ENCODE measurements at places on chromosomes 13 and 19.
A peak's percentile ranks its signal among the peaks of the same experiment; 100 is the strongest.

GRCh38 chr19:39518975-39519374 is 4.0 kb downstream of the SELENOV start:
- no peak for DNase-seq

GRCh38 chr19:46860846-46861690 is at the start of gene ARHGAP35:
TSS of gene ARHGAP35 (plus strand) at chr19:46860997. CDS start at chr19:46918676, 57,679 bp downstream.
- peak; percentile 92 for DNase-seq

GRCh38 chr13:103598671-103599070 is 532.5 kb upstream of the SLC10A2 start:
- no peak for DNase-seq

DNA sequence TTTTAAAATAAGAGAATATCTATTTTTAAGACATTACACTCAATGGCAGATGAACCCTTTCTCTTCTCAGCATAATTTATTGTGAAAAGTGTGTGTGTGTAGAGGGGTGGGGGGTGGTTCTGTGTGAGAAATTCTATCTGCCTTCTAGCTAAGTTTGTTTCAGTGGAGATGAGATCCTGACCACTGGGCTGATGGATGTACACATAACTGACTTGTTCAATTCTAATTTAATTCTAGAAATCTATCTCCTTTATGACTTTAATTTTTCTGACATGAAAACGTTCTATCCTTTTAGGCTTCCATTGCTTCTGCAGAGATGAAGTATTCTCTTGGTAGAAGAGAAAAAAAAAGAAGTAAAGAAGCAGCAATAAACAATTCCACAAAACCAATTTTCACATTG is 891.6 kb downstream of the PCDH9 start:
- no peak for DNase-seq

DNA sequence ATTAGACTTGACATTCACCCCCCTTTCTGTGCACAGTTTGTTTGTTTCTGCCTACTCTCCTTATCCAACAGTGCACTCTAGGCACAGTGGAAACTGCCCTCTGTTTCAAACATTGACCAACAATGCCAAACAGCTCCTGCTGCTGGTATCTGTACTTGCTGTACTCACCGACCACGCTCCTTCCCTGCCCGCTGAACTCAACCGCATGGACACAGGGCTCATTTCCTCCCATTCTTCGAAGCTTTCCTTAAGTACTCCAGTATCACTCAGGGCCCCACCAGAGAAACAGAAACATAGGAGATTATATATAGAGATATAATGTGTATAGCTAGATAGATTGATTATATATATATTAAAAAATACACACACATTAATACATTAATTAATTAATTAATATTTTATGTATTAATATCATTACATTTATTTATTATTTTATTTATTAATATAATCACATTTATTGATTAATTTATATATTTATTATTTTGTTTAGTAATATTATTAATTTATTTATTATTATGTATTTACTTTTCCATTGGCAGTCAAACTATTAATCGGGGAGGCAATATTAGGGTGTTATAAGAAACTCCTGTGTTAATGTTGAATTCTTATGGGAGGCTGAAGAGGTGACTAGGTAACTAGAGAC is 1528.2 kb downstream of the EFNB2 start:
- no peak for DNase-seq

- no peak for DNase-seq
These were observed 10.5 kb downstream of the SLC25A42 start for GRCh38 chr19:19074196-19074882.

DNA sequence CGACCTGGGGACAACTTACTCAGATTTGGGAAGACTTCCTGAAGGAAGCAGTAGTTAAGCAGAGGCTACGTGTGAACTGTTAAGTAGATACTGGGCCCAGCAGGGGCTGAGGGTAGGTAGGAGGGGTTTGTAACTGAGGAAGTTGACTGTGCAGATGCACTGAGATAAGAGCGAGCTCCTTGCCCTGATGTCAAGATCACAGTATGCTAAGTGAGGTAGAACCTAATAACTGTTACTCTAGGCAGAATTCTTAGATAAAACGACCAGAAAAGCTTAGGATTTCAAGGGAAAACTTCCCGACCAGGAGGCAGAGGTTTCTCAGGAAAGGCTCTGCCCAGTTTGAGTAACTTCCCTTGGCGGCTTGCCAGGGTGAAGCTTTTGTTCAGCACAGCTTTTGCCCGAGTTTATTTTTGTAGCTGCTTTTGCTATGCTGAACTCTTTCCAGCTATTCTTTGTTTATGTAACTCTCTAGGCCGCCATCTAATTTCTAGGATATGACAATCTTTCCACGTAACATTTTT is 632.1 kb downstream of the DIAPH3 start:
- DNase-seq, result peak; percentile 75

GRCh38 chr19:42154471-42155323 is 22.5 kb upstream of the POU2F2 start:
- no peak for DNase-seq

- DNase-seq, result no peak
These were observed 235.3 kb downstream of the ATP8A2 start for GRCh38 chr13:25607096-25607495.

DNA sequence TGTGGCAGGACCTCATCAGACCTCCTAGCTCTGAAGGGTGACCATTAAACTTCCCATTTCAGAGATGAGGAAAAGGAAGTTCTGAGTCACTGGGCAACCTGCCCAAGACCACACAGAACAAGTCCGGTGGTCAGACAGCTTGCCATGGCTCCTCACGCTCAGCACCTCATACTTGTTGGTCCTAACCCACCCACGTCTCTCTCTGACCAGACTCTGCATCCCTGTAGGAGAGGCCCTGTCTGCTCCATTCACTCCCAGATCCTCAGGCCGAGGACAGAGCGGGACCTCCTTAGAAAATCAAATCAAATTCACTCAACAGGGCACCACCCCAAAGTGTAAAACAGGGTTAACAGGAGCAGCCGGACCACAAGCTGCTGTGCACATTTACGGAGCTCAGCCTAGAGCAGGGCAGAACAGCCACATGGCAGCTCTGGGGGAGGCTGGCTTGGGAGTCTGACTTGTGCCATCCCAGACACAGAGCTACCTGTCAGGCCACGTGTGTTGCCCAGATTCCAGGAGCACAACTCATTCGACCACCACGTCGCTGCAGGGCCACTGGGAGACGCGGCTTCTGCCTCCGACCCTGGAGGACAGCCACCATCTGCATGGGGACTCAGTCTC is 1.7 kb downstream of the MIER2 start:
- peak; percentile 84 for DNase-seq

- DNase-seq, result no peak
These were observed 220.9 kb downstream of the FOXO1 start for GRCh38 chr13:40445557-40445990.

DNA sequence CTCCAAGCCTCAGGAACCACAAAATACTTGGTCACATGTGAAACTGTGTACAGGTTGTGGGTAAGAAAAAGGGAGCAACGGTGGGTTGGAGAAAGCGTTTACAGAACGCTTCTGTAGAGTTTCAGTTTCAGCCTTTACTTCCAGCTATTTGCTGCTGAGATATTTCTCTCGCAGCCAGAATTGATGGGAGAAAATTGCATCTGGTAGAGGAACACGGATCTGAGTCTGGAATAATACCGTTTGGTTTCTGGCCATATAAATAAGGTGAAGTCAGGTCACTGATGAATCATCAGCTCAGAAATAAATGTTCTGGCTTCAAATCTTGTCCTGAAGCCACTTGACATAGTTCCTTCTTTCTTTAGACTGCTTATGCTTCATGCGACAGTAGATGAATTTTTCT is 20.3 kb upstream of the RFC3 start:
- DNase-seq, result no peak

GRCh38 chr13:49812812-49813211 is 20.3 kb upstream of the KPNA3 start:
- no peak for DNase-seq

DNA sequence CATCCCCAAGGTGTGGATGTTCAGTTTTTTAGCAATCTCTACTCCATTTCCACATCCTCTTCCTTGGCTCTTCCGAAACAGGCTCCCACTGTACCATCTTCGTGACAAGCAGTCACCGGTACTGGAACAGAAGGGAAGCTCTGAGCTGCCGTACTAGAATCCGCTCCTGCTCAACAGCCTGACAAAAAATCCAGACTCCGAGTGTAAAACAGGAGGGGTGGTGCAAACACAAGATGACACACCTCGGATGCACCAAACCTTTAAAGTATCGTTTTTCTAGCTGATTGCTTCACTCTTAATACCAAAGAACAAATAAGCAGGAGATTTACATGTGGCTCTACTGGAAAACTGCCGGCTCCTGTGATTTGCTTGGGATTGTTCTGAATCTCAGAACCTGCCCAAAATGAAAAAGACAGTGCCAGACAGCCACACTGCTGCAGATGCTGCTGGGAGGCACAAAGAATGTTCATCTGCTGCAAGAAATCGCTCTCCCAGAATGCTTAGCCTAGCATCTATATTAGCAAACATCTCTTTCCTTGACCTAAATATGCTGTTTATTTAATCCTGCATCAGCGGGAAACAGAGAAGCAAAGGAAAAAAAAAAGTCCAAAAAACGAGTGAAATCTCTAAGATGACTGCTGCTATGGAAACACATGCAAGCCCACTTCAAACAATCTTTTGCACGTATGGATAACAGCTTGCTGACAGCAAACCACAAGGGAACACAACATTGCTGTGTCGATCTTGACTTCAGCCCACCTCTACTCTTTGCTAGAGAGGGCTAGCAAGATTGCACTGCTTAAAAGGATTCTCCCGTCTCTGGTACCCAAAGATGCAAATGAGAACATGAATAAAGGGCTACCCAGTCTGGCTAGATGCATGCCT is 38.0 kb upstream of the DOCK9 start:
- no peak for DNase-seq

GRCh38 chr19:43148233-43148632 is 38.1 kb downstream of the PSG5 start:
- DNase-seq, result peak; percentile 27

All from fibroblast of skin of right biceps (primary cell).